Activated T-helper 1 cell treated with anti-CD3 and anti-CD28 coated beads, Interleukin-2, amount 50 U/mL, for 16 hours (primary cell): ENCODE measurements at places on chromosomes 5 and 9.

DNA sequence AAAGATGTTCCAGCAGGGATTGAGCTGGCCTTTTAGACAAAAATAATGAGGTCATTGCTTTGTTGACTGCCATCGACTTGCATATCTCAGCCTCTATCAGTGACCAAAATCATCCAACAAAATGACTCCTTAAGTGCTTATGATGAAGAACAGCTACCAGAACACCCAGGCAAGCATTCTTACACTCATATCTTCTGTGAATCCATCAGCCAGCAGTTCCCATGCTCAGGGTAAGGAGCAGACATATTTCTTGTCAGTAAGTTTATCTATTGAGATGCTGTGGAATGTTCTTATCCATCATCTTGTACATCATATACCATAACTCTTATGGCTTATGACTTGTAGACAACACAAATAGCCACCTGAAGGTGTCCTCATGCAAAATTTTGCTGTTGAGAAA is 20.2 kb upstream of the SPDL1 start:
- DNase-seq = no peak

DNA sequence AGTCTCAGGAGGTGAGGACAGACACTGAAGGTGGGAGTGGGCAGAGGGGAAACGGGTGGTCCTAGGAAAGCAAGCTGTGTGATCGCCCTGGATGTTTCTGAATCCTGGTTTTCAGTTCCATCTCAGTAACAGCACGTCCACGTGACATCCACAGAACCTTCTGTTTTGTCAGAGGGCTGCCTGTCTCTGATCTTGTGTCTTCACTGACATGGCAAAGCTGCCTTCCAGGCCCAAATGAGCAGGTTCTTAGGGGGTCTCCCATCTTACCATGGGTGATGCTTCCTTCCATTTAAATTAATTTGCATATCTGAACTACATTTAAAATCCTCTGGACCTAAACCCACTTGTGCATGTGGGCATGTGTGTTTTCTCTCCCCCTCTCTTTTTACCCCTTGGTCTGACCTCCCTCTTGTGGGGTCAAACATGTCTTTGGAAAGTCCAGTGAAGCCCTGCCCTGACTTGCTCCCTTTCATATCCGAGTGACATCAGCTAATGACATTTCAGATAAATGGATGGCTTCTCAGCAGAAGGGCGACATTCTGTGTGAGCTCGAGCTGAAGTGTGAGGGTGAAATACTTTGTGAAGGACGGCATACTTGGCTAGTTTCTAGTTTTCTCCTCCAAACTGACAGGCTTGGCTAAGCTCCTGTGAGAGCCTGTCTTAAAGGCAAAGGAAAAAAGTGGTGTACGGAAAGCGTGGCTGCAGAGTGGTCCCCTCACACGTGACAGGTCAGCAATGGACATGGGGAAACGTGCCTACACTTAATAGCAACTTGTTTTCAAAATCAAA is 204.8 kb upstream of the S1PR3 start:
- DNase-seq = no peak

GRCh38 chr5:79021753-79022152 is 36.6 kb upstream of the ARSB start:
- no peak for DNase-seq

- DNase-seq = no peak
These were observed 217.6 kb downstream of the NPR3 start for GRCh38 chr5:32928761-32929160.

GRCh38 chr9:35729101-35729500 is 2.9 kb downstream of the TLN1 start:
- no peak for DNase-seq

- DNase-seq = no peak
These were observed 472.9 kb downstream of the PDE4D start for GRCh38 chr5:59420596-59420995.

DNA sequence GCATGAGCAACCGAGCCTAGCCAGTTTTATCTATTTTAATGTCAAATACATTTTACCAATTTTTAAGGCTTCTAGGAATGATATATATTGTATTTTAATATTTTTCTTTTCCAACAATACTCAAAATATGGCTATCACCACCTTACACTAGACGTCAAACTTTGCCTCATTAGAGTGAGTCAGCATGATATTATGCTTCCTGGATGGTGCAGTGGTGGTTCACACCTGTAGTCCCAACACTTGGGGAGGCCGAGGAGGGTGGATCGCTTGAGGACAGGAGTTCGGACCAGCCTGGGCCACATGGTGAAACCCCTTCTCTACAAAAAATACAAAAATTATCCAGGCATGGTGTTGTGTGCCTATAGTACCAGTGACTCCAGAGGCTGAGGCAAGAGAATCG is 7.3 kb upstream of the CDC14B start:
- no peak for DNase-seq

DNA sequence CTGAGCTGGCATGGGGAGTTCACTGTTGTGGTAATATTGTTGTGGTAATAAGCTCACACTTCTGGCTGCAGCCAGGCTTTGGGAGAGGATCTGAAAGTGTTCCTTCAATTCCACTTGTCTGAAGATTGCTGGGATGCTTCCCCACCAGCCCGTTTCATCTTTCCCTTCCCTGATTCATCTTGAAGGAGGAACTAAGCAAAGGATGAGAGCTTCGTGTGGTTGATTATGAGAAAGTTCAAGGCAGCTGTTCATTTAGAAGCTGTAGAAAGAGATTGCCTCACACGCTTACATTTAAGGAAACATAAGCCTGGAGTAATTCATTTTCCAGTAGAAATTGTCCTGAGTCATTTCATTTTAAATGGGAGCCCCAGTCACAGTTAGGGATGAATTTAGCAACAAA is 122.4 kb upstream of the GAS1 start:
- no peak for DNase-seq

DNA sequence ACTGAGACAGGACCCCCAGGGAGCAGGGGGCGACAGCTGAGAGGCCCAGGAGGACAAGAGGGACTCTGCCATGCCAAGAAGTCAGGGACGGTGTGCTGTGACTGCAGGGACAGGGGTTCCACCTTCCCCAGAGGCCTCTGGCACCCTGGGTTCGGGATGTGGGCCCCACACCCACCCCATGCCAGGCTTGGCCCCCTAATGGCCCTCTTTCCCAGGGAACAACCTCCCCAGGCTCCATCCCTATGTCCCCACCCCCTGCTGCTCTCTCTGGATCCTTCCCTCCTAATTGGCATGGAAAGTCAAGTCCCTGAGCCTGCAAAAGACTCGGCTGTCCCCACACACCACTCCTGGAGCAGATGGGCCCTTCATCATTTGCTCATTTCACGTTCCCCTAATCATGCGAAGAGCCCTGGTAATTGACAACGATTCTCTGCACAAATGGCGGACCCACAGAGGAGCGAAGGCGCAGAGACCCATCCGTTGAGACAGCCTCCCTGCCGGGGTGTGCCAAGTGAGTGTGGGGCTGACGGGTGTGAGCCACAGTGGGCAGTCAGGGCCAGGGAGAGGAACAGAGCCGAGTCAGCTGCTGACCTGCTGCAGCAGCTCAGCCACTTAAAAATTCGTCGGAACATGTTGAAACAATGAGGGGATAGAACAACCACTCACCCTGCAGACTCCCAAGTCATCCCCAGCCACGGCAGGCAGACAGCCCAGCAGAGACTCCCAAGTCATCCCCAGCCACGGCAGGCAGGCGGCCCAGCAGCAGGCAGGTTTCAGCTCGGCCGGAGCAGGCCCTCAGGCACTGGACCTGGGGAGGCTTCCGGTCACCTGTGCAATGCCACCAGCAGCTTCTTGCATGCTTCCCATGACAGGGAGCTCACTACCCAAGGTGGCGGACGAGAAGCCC is 109.0 kb downstream of the VAV2 start:
- DNase-seq = no peak

DNA sequence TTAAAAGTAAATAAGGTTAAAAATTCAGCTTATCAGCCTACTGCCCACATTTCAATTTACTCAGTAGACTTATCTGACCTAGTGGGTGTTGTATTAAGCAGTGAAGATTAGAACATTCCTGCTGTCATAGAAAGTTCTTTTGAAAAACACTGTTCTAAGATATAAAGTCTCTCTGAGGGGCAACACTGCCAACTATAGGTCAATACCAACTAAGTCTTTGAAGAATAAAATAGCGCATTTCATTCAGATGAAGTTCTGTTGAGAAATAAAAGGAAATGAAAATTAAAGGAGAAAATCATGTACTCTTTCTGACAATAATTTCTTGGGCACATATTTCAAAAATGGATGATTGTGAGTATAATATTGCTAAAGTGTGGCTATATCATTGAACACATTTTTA is 86.8 kb downstream of the PTPRD start:
- no peak for DNase-seq

DNA sequence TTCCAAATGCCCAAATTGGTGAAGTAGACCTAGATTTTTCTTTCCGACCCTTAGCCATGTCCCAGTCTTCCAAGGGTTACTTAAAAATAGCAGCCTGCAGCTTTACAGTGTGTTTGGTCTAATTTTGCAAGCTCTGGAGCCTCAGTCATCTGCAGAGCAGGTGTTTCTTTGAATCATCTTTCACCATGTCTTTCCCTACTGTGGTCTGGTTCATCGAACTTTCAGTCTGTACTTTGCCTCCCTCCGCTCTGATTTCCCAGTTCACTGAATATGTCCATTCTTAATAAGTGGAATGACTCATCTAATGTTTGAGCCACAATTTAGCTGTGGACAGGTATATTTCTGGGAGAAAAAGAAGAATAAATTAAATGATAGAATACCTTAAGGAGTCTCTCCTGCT is 1060.7 kb downstream of the EFNA5 start:
- no peak for DNase-seq

DNA sequence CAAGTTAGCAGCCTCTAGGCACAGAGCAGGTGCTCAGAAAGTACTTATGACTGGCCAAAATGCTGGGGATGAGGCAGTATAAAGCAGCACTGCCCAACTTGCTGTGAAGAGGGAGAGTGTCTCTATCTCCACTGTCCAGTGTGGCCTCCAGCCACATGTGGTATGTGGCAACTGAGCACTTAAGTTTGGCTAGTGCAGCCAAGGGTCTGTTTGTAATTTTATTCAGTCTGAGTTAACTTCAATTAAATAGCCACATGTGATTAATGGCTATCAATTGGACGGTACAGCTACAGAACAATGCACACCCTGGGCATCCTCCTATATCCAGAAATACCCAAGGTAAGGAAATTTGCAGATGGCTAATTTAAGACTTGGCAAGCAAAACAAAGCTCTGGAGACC is 26.9 kb downstream of the ROR2 start:
- no peak for DNase-seq

DNA sequence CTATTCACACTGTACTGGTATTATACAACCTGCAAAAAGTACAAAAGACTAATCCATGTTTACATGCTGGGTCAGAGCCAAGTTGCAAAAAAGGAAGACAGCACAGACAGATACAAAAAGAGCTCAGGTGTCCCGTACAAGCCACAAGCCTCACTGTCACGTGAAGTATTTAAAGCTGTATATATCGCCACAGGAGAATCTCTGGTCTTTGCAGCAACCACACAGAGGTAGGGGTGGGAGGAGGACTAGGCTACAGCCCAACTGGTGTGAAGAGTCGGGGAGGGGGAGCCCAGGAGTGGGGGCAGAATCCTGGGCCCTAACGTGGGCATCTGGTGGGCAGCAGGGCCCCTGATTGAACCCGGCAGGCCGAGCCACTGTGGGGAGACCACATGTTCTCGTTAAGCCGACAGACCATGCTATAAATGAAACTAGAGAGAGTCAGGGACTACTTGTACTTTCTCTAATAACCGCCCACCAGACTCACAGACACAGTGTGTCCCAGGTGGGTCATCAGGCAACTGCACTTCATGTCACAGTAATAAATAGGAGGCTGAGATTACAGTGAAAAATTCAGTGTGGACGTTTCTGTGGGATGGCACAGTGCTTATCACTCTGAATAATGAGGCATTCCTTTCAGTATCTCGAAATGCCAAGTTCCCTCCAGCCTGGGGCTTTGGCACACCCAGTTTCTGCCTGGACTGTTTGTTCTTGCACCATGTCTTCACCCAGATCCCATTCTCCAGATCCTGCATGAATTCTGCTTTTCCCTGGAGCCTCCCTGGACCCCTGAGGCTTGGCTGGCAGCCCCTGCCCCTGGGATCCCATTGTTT is 79.3 kb upstream of the SH3PXD2B start:
- no peak for DNase-seq

DNA sequence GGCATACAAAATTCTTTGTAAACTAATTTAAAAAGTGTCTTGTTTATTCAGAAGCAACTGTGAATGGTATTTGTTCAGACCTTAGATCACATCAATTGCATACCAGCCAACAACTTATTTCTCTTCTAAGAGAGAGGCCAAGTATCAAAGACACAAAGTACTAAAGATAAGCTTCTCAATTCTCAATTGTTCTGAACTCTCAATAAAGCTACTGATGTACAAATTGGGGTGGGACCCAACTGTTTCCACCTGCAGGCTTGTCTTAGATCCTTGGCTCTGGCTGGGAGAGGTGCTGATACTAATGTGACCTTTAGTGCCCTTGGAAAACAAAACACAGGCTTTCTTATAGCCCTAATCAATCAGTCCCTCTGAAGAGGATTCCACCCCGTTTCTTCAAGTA is 22.1 kb downstream of the XRCC4 start:
- DNase-seq = no peak

DNA sequence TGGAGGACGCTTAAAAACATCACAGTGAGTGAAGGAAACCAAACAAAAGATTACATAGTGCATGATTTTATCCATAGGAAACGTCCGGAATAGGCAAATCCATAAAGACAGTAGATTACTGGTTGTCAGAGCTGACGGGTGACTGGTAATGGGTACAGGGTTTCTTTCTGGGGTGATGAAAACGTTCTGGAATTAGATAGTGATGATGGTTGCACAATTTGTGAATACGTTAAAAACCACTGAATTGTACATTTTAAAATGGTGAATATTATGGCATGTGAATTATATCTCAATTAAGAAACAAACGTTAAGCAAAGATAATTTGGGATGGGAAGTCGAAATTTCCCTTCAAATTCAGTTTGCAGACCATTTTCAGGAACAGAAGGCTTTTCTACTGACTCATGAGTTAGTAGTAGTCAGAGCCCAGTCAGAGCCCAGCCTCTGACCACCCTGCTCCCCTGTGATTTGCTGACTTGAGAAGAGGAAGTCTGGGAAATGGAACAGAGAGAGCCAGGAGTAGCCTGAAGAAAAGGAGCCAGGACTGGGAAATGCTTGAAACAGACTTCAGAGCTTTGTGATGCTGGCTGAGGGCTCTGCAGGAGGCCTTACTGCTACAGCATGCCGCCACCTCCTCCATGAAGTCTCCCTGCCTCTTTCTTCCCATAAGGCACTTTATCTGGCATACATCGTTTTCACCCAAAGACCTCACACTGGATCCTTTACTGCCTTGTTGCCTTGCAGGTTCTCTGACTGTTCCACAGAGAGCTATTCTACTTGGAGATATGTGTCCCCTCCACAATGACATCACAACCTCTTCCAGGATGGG is 46.4 kb upstream of the CTNNA1 start:
- no peak for DNase-seq

DNA sequence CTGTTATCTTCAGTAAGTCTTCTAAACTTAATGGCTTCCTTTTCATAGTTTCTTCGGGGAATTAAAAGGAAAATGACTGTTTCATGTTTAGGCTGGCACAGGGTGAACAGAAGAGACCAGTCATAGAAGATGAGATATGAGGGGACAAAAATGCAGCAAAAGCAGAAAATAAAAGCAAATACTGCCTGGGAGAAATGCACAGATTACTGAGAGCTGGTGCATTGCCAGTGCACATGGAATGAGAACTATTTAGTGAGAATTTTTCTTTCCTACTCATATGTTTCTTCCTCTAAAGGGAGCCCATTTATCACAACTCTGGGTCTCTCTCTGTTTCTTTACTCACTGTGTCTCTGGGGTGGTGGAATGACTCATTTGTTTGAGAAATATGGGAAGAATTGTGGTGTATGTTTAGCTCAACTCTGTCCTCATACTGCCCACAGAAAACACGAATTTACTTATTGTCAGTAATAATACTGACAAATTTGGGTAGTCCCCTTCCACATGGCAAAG is 25.9 kb upstream of the ANKRD55 start:
- DNase-seq = no peak

GRCh38 chr5:81785322-81785721 is 34.4 kb upstream of the SSBP2 start:
- DNase-seq = no peak
